ENCODE measurements at places on chromosomes 2 and 18.

DNA sequence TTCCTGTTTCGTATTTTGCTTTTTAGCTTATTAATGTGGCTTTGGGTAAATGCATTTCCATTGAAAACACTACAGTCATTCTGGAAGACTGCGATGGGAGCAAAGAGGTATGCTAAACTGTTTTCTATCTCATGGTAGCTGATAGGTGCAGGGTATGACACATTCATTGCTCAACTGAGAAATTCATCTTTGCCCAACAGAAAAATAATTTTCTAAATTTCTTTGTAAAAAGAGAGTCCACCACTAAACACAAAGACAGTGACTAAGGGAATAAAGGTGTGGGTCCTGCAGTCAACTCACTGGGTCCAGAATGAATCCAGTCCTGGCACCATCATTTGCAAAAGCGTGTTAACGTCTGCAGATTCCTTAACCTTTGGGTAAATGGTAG, 19.9 kb downstream of the ERMN start:
- DNase-seq, result no peak

GRCh38 chr2:149175956-149176355, 137.5 kb downstream of the LYPD6B start:
- DNase-seq, result no peak

DNA sequence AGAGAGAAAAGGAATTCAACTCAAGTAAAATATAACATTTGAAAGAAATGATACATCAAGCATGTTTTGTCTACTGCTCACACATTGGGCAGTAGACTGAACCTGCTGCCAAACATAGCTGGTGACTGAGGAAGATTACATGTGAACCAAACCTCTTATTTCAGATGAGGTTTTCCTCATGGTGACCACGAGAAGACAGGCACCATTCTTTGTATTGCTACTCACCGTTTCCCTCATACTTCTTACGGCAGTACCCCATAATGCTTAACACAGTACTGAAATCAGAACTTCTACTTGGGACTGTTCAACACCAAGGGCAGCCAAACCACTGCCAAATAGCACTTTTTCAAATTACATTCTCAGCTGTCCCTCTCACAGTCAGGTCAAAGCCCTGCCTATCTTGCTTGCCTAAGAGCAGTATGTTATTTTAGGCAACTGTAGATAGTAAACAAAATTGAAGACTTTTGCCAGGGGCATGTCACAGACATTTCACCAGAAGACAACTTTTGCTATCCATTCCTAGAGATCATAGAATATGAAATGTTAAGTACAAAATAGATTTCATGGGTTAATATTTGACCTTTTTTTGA, 167.1 kb upstream of the DOK6 start:
- DNase-seq, result no peak

GRCh38 chr18:48597671-48598070, 58.8 kb downstream of the CTIF start:
- DNase-seq, result no peak

DNA sequence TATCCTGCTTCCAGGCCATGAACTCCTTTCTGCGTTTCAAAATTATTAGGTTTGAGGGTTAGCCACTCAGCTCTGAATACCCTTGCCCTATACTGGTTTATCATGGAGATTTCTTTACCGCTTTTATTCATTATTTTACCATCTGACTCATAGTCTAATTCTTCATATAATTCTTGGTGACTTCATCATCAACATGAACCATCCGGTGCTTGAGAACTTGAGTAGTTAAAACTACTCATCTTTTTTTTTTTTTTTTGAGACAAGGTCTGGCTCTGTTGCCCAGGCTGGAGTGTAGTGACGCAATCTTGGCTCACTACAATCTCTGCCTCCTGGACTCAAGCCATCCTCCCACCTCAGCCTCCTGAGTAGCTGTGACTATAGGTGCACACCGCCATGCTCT, 94.2 kb upstream of the LHCGR start:
- DNase-seq, result no peak

- no peak for DNase-seq
These were observed 163.0 kb downstream of the FAM210A start for GRCh38 chr18:13563390-13563805.

DNA sequence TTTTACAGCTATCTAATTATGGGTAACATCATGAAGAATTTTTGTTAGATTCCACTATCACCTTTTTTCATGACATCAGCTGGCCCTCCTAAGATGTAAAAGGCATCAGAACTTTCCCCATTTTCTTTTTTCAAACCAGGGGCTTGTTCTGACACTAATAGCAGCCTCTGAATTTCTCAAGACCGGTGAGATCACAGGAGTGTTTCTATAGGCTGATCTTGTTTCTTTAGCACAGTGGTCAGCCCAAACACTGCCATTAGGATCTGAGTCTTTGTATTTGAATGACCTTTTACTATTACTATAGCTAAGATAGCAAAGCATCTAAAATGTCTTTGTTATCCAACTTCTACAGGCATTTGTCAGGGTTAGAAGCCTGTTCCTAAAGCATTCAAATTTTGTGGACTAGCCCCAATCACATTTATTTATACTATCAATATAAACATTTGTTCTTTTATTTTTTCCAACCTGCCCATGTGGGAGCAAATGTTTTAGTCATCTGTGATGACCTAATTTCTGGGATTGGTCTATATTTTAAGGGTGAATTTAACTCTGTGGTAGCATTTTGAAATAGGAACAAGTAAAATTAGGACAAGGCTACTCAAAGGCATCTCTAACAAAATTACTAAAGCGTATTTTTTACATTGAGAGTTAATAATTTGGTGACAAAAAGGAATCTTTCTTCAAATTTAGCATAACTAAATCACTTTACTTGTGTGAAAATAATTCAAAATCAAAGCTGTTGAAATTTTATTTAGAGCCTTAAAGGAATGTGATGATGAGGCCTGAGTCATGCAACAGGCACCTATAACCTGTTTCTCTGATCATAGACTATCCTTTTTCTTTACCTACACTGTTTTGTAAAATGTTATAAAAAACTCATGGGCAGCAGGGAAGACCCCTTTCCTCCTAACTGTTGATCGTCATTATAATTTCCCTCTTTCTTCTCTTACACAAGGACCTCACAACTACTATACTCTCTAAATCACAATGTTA, 39.3 kb downstream of the ZAP70 start:
- DNase-seq, result no peak

DNA sequence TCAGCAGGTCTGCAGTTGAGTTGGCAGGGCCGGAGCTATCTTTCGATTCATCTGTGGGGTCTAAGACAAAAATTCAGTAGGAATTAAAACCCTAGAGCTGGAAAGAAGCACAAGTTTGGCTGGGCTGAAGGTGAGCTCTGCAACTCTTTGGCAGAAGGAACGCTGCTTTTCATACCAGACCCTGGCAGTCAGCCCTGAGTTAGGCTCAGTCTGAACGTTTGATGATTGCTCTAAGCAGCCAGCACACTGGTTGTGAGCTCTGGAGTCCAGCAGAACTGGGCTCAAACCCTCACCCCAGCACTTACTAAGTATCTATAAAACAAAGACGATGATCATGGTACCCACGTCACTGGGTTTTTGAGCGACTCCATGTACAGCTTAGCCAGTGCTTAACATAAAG, 192.5 kb downstream of the TNS1 start:
- DNase-seq, result no peak

GRCh38 chr2:164899121-164899520, 56.2 kb downstream of the SLC38A11 start:
- no peak for DNase-seq

- DNase-seq, result no peak
These were observed 3.6 kb upstream of the PRSS56 start for GRCh38 chr2:232516551-232516950.

DNA sequence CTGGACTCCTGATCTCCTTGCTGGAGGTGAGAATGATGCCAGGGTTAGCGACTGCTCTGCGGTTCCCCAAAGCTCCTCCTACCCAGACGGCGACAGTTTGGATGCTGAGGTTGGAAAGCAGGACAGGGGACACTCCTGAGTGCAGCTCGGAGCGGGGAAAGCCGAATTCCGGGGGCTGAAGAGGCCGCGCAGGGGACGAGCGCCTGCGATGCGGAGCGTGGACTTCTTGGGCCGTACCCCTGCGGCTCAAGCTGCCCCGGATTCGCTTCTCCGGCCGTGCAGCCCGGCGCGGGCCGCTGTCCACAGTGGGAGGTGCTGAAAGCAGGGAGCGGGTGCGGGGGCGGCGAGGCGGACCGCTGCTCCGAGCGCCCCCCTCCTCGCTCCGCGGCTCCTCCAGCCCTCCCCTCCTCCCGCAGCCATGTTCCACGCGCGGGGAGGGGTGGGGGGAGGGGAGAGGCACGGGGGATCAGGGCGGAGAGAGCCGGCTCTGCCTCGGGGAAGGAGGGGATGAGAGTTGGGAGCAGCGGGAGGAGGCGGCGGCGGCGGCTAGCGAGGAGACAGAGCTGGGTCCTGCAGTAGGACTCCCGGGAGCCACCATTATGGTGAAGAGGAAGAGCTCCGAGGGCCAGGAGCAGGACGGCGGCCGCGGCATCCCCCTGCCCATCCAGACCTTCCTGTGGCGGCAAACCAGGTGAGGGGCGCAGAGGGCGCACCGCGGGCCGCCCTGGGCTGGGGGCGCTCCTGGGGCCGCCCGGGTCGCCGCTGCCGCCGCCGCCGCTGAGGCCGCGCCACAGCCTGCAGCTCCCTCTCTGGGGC, at the start of gene UNC80:
Gene UNC80, plus strand, starts transcription at position 359 of the 816 bp plus-strand sequence. Its CDS starts 241 bp downstream, at position 600.
- no peak for DNase-seq

Data from stimulated activated CD4-positive, alpha-beta T cell treated with anti-CD3 and anti-CD28 coated beads, Interleukin-1b, Interleukin-23, amount 100 ng/mL, for 4 hours (primary cell).